ENCODE measurements at places on chromosomes 1 and 21. TPM values are rescaled to one million over a fixed set of nuclear protein-coding genes. Genes with fewer than 3 reads are reported as not detected.

The TRIM58 gene
- 0.16 TPM for total RNA-seq

The NBPF10 gene
- 1.7 TPM for total RNA-seq

The NBPF20 gene
- total RNA-seq, result 1.5 TPM

DNA sequence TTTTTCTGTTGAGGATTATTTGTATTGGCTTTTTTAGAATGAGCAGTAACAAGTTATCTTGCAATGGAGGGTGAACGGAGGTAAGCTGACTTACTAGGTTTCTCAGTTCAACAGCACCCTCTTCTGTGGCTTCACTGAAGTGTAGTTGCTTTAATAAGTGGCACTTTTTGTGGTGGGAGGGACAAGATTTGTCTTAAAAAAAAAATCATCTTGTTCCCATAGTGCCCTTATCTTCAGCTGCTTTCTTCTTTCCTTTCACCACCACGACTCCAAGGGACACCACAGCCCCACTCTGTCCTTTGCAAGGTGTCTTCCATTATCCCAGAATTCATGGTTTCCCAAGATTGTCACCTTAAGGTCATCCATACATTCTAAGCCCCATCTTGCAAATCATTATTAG lies 92.9 kb downstream of the PIGK start:
- DNase-seq, result peak; percentile 15

GRCh38 chr1:8154621-8155052 lies 128.5 kb upstream of the ERRFI1 start:
- no peak for DNase-seq

The CFAP45 gene
- total RNA-seq, result 1.1 TPM

The RGSL1 gene
- total RNA-seq, result not detected

GRCh38 chr21:35070436-35070835 lies 21.3 kb upstream of the RUNX1 start:
- DNase-seq, result no peak

Measured in activated CD4-positive, alpha-beta T cell treated with anti-CD3 and anti-CD28 coated beads for 36 hours (primary cell).